ENCODE measurements at places on chromosomes 5 and 9. TPM values are rescaled to one million over a fixed set of nuclear protein-coding genes. Genes with fewer than 3 reads are reported as not detected.

DNA sequence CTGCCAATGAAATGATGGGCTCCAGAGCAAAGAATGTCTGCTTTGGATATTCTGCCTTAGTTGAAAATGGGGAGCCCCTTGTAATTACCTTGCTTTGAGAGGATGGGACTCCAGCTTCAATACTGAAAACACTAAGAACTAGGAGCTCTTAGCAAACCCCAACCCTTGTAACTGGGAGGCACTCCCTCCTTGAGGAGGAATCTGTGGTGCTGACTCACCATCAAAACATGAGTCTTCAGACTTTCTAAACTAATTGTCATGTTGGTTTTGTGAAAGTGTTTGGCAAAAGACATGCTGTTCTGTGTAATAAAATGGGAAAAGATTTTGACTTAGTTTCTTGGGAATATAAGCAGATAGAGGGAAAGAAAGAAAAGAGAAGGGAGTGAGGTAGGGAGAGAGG is 91.9 kb upstream of the PTPRD start:
- no peak for DNase-seq

GRCh38 chr9:38031594-38031993 is 37.4 kb downstream of the SHB start:
- no peak for DNase-seq

GRCh38 chr9:2602704-2603116 is 18.9 kb upstream of the VLDLR start:
- no peak for DNase-seq

- DNase-seq = no peak
Observed at GRCh38 chr5:82561797-82562196, 283.6 kb upstream of the RPS23 start.

DNA sequence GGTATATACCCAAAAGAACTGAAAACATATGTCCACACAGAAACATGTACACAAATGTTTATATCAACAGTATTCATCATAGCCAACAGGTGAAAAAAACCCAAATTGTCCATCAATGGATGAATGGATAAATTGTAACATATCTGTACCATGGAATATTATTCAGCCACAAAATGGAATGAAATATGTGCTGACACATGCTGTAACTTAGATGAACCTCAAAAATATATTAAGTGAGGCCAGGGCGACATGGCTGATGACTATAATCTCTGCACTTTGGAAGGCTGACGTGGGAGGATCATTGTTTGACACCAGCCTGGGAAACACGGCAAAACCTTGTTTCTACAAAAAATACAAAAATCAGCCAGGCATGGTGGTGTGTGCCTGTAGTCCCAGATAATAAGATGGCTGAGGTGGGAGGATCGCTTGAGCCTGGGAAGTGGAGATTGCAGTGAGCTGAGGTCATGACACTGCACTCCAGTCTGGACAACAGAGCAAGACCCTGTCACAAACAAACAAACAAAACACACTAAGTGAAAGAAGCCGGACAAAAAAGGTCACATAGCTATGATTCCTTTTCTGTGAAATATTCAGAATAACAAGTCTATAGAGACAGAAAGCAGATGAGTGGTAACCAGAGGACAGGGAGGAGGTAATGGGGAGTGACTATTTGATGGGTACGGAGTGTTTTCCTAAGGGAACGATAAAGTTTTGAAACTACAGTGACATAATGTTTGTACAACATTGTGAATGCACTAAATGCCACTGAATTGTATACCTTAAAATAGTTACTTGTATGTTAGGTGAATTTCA is 11.4 kb downstream of the KYAT1 start:
- DNase-seq = no peak

- DNase-seq = no peak
Observed at GRCh38 chr9:86389628-86390027, 35.4 kb upstream of the TUT7 start.

Gene SLC25A2
- not detected for polyA plus RNA-seq

Data from CD4-positive, CD25-positive, alpha-beta regulatory T cell (primary cell).